CD4-positive, alpha-beta T cell treated with Interleukin-15 for 4 hours (primary cell): ENCODE measurements at places on chromosomes 5 and 9.
A peak's percentile ranks its signal among the peaks of the same experiment; 100 is the strongest.

DNA sequence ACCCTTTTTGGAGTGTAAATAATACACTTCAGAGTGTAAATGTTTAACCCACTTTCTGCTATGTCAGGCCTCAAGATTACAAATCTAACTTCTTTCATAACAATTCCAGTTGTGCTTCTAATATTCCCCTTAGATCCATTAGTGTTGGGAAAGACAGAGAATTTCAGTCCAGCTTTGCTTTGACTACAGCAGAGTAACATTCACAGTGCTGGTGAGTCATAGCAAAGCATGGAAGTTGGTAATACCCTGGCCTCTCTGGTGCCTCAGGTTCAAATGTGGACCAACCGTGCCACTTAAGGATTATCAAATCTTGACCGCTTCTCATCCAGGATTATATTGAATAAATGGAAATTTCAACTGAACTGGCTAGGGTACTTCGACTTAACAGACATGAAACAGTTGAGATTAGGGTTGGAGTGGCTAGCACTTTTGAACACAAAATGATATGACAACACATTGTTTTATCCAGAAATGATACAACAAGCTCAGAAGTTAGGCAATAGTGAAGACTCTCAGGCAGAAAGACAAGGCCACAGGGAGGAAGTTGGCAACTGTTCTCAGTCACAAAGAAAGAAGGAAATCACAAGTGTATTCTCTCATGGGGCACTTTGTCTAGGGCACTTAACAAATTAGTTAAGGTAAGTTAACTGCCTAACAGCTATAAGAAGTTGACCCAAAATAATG, 24.4 kb upstream of the RASA1 start:
- no peak for DNase-seq

DNA sequence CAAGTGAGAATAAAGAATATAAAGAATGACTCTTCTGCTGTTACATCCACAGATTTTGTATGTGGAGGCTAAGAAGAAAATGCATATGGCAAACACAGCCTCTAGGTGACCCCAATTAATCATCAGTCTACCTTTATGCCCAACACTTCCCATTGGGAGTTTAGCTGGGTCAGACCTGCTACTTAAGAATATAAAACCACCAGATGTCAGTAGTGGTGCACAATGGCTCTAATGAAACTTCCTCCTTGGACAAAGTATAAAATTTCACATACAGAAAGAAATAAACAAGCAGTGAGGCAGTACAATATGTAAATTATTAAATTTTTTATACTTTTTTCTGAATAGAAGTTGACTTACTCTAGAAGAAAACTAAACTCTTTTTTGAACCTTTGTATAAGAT, 539.9 kb downstream of the BRINP1 start:
- DNase-seq, result no peak

GRCh38 chr9:34047864-34048726, 592 bp downstream of the UBAP2 start:
- DNase-seq, result peak; percentile 30

- peak; percentile 90 for DNase-seq
Measured at GRCh38 chr9:114691046-114691955, 9.3 kb upstream of the TEX48 start.

DNA sequence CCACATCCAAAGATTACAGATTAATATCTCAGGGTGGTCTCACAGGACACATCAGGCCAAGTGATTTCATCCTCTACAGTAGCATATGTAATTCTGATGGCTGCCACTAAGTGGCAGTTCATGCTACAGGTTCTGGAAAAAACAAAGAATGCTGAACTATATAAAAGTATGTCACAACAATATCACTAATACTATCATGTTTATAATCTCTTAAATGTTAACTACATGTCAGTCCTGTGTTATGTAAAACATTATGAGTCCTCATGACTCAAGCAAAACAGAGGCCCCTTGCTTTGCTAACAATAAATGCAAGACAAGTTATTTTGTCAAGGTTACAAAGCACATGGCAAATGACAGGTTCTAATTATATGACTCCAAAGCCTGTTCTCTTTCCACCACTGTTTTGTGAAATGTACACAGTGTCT, 233.2 kb downstream of the FBXL17 start:
- no peak for DNase-seq

- DNase-seq, result no peak
Measured at GRCh38 chr5:180470361-180470760, 23.8 kb upstream of the CNOT6 start.

DNA sequence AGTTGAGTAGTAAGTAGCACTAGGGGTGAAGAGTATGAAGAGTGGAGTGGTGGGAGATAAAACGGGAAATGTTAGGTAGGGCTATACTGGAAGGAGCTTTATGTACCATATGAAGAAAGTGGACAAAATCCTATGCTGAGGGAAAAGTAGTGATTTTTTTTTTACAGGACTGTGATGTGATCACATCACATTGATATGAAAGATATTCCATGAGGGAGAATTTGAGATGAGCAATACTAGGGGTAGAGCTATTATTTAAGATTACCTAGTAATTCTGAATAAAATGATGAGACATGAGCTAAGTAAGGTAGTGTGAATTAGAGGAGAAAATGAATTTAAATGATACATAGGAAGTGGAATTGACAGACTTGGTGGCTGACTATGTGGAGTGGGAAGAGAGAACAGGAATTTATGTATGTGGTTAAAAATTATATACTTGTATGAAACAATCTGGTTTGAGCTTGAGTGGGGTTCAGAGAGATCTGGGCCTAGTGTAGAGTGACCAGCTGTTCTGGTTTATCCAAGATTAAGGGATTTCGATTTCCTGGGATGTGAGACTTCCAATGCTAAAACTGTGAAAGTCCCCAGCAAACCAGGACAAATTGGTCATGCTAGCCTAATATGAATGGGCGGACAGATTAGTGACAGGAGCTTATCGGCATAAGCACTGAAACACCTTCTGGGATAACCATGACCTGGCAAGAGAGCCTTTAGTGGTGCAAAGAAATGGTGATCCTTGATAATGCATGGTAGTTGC, 29.3 kb upstream of the STOM start:
- DNase-seq, result no peak

GRCh38 chr5:163564321-163564938, 59.0 kb downstream of the MAT2B start:
- DNase-seq, result peak; percentile 74
